A549 treated with GW870086 at 1 μM for 4 hours (cell line): ENCODE measurements at places on chromosomes 2 and 18. TPM values are rescaled to one million over a fixed set of nuclear protein-coding genes. Genes with fewer than 3 reads are reported as not detected.

The DRC1 gene
- total RNA-seq: 0.19 to 0.45 TPM (median 0.30 TPM) in 5 replicates

The MCEE gene
- 11.3 to 14.0 TPM (median 12.7 TPM) in 5 replicates for total RNA-seq

The ALLC gene
- total RNA-seq: 0.08 TPM in 1 of 5 replicates, not detected in the others

The SLC16A14 gene
- total RNA-seq: 0.43 to 1.6 TPM (median 0.80 TPM) in 5 replicates

The TBR1 gene
- total RNA-seq: 0.02 to 0.06 TPM (median 0.04 TPM) in 4 of 5 replicates, not detected in the other

The CCDC74B gene
- 5.8 to 7.4 TPM (median 6.1 TPM) in 5 replicates for total RNA-seq

The CDH7 gene
- 0.03 TPM in 1 of 5 replicates, not detected in the others for total RNA-seq

The BOLA3 gene
- total RNA-seq: 128 to 155 TPM (median 132 TPM) in 5 replicates

The ABCG5 gene
- not detected in 5 replicates for total RNA-seq

The WNT10A gene
- total RNA-seq: 0.07 to 0.23 TPM in 2 of 5 replicates, not detected in the others

The CPO gene
- total RNA-seq: not detected in 5 replicates

The AQP12B gene
- not detected in 5 replicates for total RNA-seq

The AAMP gene
- total RNA-seq: 124 to 170 TPM (median 127 TPM) in 5 replicates

The CRYBA2 gene
- not detected in 5 replicates for total RNA-seq

The DLGAP1 gene
- not detected in 5 replicates for total RNA-seq

The UGT1A4 gene
- total RNA-seq: not detected in 5 replicates

The MATN3 gene
- 11.4 to 19.0 TPM (median 17.5 TPM) in 5 replicates for total RNA-seq

The SLC8A1 gene
- total RNA-seq: 0.23 to 0.39 TPM (median 0.26 TPM) in 5 replicates

The MEP1B gene
- 0.05 TPM in 1 of 5 replicates, not detected in the others for total RNA-seq

The MYL1 gene
- not detected in 5 replicates for total RNA-seq

The ERMN gene
- not detected in 5 replicates for total RNA-seq

The ANKRD36C gene
- 2.6 to 4.6 TPM (median 3.9 TPM) in 5 replicates for total RNA-seq

The DPP10 gene
- not detected in 5 replicates for total RNA-seq

The NT5DC4 gene
- not detected in 5 replicates for total RNA-seq

The ITGB6 gene
- 0.59 to 0.91 TPM (median 0.78 TPM) in 5 replicates for total RNA-seq

The GCG gene
- not detected in 5 replicates for total RNA-seq

The EDAR gene
- 0.03 to 0.08 TPM (median 0.06 TPM) in 4 of 5 replicates, not detected in the other for total RNA-seq

The GPC1 gene
- total RNA-seq: 159 to 236 TPM (median 226 TPM) in 5 replicates

The C2orf66 gene
- total RNA-seq: 0.12 TPM in 1 of 5 replicates, not detected in the others

The CFAP65 gene
- 0.14 to 0.21 TPM (median 0.18 TPM) in 4 of 5 replicates, not detected in the other for total RNA-seq
